ENCODE measurements at places on chromosomes 7 and 10. TPM values are rescaled to one million over a fixed set of nuclear protein-coding genes. Genes with fewer than 3 reads are reported as not detected.

Gene ELFN1
- total RNA-seq: 36.8 TPM

Gene PCDH15
- 0.36 TPM for total RNA-seq

Gene RPEL1
- total RNA-seq: not detected

Gene TDRD1
- 4.7 TPM for total RNA-seq

Gene ATG9B
- total RNA-seq: 0.16 TPM

Gene SLC16A12
- total RNA-seq: not detected

Gene WNT8B
- total RNA-seq: not detected

Gene AIMP2
- 40.2 TPM for total RNA-seq

Gene SFTPA1
- not detected for total RNA-seq

Gene HOXA1
- not detected for total RNA-seq

Gene C7orf57
- 0.24 TPM for total RNA-seq

Gene CYP3A4
- not detected for total RNA-seq

Gene FFAR4
- not detected for total RNA-seq

Gene CALML5
- total RNA-seq: not detected

Gene ATRNL1
- total RNA-seq: 0.65 TPM

Gene CCZ1B
- total RNA-seq: 50.0 TPM

Gene STEAP2
- total RNA-seq: 50.0 TPM

Gene TASOR2
- total RNA-seq: 108 TPM

Gene NACAD
- total RNA-seq: 3.5 TPM

Gene PLEKHS1
- total RNA-seq: 0.24 TPM

Gene OGDHL
- total RNA-seq: 0.16 TPM

Gene INPP5A
- total RNA-seq: 25.5 TPM

Gene CDK5
- 12.4 TPM for total RNA-seq

Gene STAMBPL1
- total RNA-seq: 30.5 TPM

Gene OPN1SW
- total RNA-seq: not detected

Gene GNAI1
- 46.1 TPM for total RNA-seq

Gene CPA2
- not detected for total RNA-seq

Gene SH2B2
- total RNA-seq: 2.1 TPM

Gene SYT15
- total RNA-seq: 0.16 TPM

Gene OR2A12
- not detected for total RNA-seq

Gene GRID1
- total RNA-seq: 0.97 TPM

Gene SPRN
- 0.16 TPM for total RNA-seq

Gene PCLO
- 0.32 TPM for total RNA-seq

Gene CNPY1
- total RNA-seq: not detected

Gene INHBA
- total RNA-seq: 78.7 TPM

Gene ASAH2
- total RNA-seq: 0.12 TPM

Gene TMEM72
- not detected for total RNA-seq

Gene HEPACAM2
- total RNA-seq: not detected

Gene UTF1
- total RNA-seq: not detected

Gene IQUB
- 0.65 TPM for total RNA-seq

Gene SNX13
- total RNA-seq: 49.8 TPM

Gene AGR3
- not detected for total RNA-seq

Gene TAS2R39
- not detected for total RNA-seq

Gene CDK14
- total RNA-seq: 45.1 TPM

Gene TUBAL3
- total RNA-seq: not detected

Gene LIPK
- not detected for total RNA-seq

Gene UNC5B
- 36.1 TPM for total RNA-seq

Gene NEUROG3
- not detected for total RNA-seq

Gene COL17A1
- 1.6 TPM for total RNA-seq

Gene SPDYE2B
- total RNA-seq: not detected

Gene PNLIPRP1
- total RNA-seq: not detected

Gene SSC4D
- total RNA-seq: 0.32 TPM

Measured in hair follicle dermal papilla cell (primary cell).